ENCODE measurements at places on chromosomes 2 and 18.
A peak's percentile ranks its signal among the peaks of the same experiment; 100 is the strongest.

GRCh38 chr2:105681927-105682326 lies 62.8 kb upstream of the NCK2 start:
- DNase-seq: no peak

DNA sequence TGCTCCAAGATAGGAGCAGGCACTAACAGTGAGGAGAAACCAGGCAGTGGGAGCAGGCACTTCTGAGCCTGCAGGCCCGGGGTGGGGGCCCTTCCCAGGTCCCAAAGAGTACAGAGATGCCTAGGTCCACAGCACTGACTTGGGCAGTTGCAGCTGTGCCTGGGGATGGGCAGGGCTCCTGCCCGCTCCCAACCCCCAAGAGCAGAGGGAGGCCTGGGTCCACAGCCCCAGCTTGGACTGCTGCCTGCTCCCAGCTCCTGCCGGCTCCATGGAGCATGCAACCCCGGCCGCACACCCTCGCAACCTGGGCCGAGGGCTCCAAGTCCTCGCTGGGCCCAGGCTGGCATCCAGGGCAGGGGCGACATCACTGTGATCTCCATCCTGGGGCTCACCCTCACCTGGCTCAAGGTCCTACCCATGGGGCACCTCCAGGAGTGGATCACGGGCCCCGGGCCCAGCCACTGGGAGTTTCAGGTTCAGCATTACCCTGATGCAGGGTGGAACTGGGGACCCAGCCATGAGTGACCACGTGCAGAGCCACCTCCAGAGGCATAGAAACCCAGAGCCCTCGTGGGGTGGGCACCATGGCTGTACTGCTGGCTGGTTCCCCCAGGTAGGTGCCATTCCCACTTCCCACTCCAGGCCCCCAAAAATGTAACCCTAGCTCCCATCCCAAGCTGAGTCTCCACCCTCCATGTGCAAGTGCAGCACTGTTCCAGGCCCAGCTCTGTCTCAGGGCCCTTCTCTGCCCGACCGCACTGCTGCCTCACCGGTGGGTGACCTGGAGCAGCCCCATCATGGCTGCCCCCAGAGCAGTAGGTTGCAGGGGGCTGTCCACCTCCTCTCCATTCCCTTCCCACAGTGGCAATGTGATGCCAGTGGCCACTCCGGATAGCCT lies 325.6 kb downstream of the NR4A2 start:
- DNase-seq: no peak

- no peak for DNase-seq
Measured at GRCh38 chr2:222102575-222103349, 196.0 kb downstream of the PAX3 start.

DNA sequence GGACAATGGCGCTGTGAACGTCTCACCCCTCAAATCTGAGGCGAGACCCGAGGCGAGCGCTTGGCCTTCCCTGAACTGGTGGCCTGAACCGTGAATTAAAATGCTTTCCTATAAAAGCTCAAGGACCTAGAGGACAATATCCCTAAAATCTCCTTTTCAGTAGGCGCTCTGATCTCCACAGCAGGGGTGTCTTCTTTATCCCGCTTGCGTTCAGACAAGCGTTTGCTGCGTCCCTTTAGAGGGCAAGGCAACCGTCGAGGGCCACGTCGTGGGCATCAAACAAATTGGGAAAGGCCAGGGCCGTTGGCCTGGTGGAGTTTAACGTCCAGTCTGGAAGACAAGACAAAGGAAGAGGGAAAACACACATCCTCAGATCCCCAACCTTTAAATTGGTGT lies 1.3 kb upstream of the RAX start:
- no peak for DNase-seq

GRCh38 chr2:219989744-219990143 lies 362.3 kb downstream of the SLC4A3 start:
- no peak for DNase-seq

GRCh38 chr2:30730736-30731647 lies 76.3 kb downstream of the CAPN13 start:
- DNase-seq: no peak

DNA sequence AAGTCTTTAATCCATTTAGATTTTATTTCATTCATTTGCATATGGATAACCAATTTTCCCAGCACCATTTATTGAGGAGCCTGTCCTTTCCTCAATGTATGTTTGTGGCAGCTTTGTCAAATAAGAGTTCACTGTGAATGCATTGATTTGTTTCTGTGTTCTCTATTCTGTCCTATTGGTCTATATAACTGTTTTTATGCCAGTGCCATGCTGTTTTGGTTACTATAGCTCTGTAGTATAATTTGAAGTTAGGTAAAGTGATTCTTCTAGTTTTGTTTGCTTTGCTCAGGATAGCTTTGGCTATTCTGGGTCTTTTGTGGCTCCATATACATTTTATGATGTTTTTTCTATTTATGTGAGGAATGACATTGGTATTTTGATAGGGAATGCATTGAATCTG lies 7.4 kb downstream of the MYO3B start:
- DNase-seq: no peak

DNA sequence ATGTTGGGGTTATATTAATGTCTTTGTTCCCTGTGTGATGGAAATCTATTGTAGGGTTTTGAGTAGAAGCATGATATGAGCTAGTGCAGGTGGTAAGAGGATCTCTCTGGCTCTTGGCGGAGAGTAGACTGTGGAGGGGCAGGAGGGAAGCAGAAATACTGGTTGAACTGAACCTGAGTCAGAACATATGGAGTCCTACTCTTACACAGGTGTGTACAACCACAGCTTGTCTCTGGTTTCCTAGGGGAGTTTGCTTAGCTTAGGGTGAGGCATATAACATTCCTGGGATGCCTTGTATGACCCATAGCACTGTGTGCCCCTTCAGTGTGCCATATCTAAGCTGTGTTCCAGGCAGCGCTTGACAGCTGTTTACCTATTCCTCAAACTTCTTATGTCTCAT lies 97.3 kb upstream of the GCFC2 start:
- no peak for DNase-seq

DNA sequence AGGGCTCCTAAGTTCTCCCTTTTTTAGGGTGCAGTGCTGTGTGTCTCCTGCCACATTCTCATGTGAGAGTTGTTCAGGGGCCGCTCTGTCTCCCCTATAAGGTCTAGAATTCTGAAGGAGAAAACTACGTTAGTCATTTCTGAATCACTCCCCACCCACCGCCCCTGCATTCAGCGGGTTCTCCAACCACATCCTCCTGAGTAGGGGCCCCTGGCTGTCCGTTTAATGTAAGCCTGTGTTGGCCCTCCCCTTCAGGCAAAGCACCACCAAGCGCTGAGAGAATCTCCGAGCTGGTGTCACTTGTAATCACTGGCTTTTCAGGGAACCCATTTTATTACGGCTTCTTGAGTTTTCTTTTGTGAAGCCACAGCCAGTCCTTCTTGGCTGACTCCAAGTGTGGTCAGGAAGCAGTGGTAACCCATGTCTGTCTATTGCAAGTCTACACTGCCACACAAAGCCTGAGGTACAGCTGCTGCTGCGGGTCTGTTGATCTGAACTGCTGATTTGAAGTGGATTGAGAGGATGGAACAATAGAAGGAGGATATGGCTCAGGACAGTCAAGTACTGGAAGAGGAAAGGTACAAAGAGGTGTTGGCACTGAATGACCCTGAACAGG lies 16.9 kb downstream of the LCT start:
- peak; percentile 94 for DNase-seq

- DNase-seq: no peak
Measured at GRCh38 chr2:32627441-32627813, 423 bp upstream of the TTC27 start.

DNA sequence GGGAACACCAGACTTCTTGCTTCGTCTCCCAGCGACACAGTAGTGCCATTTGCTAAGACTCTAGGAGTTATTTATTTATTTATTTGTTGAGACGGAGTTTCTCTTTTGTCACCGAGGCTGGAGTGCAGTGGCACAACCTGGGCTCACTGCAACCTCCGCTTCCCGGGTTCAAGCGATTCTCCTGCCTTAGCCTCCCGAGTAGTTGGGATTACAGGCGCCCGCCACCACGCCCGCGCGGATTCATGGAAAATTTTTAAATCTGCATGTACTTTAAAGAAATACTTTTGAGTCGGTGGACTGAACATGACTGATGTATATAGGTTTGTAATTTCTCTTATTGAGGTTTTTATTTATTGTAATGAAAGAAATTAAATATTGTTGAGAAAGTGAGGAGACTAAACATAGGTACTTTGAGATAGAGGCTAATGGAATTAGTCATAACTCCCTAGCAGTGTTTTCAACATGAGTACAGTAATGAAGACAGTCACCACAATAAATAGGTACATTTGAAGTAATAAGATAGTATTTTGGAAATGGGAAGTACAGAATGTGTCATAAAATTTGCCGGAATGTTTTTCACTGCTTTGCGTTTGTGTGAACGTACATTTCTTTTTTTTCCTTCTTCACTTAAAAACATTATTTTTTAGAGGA lies 983 bp downstream of the MTX2 start:
- DNase-seq: no peak

DNA sequence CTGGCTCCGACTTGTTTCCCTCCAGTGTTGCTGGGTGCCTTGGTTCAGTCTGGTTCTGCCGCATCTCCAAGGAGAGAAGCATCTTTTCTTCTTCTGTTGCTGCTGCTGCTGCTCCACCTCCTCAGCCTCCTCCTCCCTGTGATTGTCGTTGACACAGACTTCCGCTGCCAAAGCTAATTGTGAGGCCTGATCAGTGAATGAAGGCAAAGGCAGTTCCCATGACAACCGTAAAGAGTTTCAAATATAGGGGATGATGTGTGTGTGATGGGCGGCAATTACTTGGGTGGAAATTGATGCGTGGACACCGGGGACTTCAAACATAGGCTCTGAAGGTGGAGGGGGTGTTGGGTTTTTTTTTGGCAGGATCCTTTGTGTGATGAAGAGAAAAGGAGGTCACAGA lies 13.7 kb downstream of the TET3 start:
- peak; percentile 55 for DNase-seq

- no peak for DNase-seq
Measured at GRCh38 chr18:7290077-7290476, 59.2 kb downstream of the LRRC30 start.

DNA sequence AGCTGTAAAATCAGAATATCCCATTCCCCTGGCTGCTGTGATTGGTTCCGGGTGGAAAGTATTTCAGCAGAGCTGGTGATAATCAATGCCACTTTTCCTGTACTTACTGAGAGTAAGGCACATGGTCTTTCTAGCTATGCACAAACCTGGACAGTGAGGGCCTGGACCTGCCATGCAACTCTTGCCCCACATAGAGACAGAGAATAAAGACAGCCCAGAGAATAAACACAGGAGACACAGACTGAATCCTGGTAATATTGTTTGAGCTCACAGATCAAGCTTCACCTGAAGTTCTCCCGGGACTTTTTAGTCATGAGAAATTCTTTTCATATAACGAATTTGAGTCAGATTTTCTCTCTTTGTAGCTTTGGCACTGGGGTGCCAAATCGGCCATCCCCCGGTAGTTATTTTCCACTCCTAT lies 81.9 kb downstream of the ACAA2 start:
- no peak for DNase-seq

GRCh38 chr2:229715895-229716507 lies 1.6 kb upstream of the DNER start:
- DNase-seq: peak; percentile 16

DNA sequence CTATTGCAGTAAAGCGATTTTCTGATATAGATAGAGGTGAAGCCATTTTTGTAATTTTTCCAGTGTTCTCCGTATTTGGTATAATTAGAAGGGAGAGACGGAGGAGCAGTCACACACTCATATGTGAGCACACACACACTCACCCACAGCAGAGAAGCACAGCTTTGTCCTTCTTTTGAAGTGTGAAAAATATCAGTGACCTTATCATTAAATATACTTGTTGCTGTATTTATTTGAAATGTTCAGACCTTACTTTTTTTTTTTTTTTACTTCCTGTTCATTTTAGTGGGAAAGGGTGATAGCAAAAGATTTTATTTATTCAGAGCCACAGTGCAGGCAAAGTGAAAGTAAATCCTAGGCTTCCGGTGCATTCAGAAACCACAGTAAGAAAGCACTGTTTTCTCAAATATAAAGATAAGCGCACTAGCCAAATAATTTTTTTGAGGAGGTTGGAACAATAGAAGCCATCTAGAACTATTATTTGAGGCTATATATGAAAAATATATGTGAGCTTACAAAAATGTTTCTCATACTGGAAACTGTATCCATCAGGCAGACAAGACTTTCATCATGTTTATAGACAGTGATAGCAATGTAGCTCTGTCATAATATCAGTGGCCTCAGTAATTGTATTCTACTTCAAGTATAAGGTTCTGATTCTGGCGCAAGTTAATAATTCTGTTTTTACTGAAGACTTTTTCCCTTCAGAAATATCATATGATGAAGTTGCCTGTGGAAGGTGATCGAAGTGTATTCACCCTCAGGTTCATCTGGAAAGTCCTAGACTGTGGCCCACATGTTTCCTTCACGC lies 37.2 kb downstream of the TSHZ1 start:
- DNase-seq: peak; percentile 68

GRCh38 chr2:163812926-163813520 lies 77.2 kb upstream of the FIGN start:
- DNase-seq: no peak

DNA sequence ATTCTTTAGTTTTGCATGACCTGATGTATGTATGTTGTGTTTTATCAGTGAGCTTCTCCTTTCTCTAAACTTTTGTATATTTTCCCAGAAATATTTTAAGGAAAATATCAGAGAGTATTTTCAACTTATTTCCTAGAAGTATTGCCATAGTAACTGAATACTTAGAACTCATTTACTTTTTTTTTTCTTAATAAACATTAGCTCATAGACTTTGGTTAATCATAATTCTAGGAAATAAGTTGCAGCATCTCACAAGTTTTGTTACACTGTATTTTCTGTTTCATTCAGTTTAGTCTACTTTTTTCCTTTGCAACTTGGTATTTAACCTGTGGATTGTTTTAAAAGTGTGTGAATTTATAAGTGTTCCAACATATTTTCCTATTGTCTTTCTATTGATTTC lies 27.5 kb downstream of the SMCHD1 start:
- DNase-seq: no peak

- DNase-seq: no peak
Measured at GRCh38 chr2:107588181-107588580, 238.5 kb upstream of the RGPD4 start.

- DNase-seq: no peak
Measured at GRCh38 chr2:38194751-38195150, 118.8 kb upstream of the CYP1B1 start.

DNA sequence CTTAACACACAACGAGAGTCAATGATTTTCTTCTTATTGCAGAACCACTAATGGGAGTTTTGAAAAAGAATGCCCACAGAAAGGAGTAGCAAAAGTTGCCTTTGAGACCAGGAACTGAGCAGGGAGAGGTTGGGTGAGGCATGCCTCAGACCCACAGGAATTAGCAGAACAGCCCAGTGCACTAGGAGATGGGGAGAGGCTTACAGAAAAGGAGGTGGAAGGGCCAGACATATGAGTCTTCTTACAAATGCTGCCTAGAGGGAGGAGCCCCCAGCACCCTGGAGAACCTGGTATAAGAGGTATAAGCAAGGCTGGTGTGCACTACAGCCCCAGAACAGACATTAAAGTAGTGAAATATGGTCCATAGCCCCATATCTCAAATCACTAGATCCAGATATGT lies 162.0 kb downstream of the DTNA start:
- DNase-seq: no peak

GRCh38 chr2:239223310-239224198 lies 177.3 kb downstream of the HDAC4 start:
- no peak for DNase-seq

All from CD4-positive, CD25-positive, alpha-beta regulatory T cell (primary cell).